ENCODE measurements at places on chromosomes 2 and 18.

DNA sequence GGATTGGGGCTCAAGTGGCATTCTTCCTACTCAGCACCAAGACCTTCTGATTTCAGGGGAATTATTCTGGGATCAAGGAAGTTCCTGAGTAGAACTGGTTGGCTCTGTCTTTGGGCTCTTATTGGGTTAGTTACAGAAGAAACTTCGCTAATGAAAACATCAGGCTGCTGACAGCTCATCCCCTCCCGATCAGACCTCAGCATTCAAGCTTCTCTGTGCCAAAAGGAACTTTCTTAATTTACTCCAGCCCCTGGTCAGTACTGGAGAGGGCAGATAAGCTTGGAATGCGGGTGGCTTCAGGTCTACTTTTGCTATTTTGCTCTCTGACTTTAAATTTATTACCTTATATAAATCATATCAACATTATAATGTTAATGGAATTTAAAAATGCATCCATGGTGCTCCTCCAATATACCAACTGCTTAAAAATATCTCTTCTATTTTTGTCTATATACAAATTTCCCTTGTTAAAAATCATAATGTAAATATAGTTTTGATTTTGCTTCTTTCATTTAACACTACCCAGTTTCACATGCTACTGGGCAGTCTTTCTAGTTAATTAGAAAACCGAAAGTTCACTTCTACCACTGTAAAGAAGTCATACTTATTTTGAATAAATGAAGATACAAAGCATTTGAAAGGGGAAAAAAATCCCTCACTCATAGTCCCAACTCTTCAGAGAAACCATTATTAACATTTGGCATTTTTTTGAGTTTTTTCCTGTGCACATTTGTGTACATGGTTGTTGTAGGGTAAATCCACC lies 34.4 kb downstream of the PCARE start:
- no peak for DNase-seq

- no peak for DNase-seq
Observed at GRCh38 chr2:3487432-3487831, 31.9 kb downstream of the ADI1 start.

- DNase-seq = peak; percentile 83
Observed at GRCh38 chr2:71742953-71743601, 289.7 kb downstream of the DYSF start.

DNA sequence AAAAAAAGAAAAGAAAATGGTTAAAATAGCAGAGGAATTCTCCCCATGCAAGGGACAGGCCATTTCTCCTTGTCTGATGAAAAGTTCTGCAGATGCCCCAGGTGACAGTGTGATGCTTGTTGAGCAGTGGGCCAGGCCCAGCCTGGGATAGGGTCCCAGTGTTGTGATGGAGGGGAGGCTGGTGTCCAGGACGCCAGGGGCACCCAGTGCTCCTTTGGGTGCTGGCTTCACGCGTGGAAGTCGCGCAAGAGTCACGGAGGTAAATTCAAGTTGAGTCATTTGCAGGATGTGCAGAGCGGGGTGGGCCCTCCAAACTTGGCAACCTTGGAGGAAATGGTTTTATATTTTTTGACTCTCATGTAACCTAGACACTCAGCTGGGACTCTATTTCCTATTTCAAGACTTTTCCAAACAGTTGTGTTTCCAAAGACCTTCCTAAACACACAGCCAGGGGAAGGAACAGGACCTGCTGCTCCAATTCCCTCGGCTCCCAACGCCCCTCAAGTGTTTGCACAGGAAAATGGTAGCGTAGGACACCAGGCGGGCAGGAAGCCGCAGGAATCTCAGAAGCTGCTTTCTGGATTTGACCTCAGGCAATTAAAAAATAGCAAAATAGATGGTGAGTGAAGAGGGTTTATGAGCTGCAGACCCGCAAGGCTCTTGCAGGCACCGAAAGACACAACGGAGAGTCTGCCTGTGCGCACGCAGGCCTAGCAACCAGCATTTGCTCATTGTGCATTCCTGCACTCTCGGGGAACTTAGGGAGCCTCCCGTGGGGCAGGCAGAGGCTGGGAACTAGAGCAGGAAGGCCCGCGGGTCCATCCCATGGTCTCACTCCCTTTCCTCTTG lies 107.1 kb upstream of the ODC1 start:
- no peak for DNase-seq

DNA sequence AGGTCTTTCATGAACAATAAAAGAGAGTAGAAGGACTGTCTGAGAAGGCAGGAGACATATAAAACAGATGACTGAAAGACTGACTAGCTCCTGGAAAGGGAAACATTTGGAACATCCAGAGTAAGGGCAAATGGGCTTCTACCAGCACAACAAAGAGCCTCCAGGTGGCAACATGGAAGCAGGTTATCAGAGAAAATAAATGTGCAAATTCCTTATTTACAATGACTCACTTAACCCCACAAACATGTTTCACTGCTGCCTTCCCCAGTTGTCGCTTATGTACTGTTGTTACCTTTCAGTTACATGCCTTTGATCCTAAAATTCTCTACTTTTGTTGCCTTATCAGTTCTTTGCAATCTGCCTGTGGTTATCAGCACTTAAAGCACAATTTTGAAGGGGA lies 117.0 kb downstream of the HIBCH start:
- no peak for DNase-seq

GRCh38 chr2:145323512-145323911 lies 803.6 kb upstream of the ZEB2 start:
- DNase-seq = peak; percentile 16

All from LHCN-M2 (cell line).